PC-9 (cell line): ENCODE measurements at places on chromosomes 6 and 20. TPM values are rescaled to one million over a fixed set of nuclear protein-coding genes. Genes with fewer than 3 reads are reported as not detected.

Gene LY6G5C
- total RNA-seq = 2.6 and 3.7 TPM in 2 replicates

Gene PTGIS
- 26.9 and 30.3 TPM in 2 replicates for total RNA-seq

Gene NFKBIL1
- total RNA-seq = 26.1 and 38.3 TPM in 2 replicates

Gene MUC21
- total RNA-seq = 0.13 TPM in 1 of 2 replicates, not detected in the other

Gene TTLL9
- total RNA-seq = 1.5 and 1.8 TPM in 2 replicates

Gene PAK5
- total RNA-seq = not detected in 2 replicates

Gene RWDD2A
- total RNA-seq = 1.8 and 2.1 TPM in 2 replicates

Gene DDAH2
- total RNA-seq = 58.3 and 99.6 TPM in 2 replicates

Gene PSMB9
- total RNA-seq = 37.6 and 48.4 TPM in 2 replicates

Gene BMP5
- 0.20 TPM in 1 of 2 replicates, not detected in the other for total RNA-seq

DNA sequence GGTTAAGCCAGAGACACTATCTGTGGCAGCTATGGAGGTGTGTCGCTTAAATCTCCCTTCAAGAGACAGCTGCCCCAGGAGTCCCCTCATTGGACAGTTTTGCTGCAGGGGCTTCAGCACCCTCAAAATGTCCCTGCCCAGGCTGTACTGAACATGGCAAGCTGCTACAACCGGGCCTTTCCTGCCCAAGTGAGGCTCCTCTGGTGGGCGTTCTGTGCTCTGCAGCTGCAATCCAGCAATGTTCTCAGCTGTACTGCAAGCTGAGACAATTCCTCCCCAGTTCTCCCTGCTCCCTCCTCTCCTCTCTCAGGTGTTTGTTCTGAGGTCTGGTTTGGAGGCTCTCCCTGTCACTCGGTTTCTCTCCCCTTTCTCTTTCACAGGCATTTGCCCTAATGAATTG is 190.8 kb upstream of the LAMP5 start:
- H3K4me3 ChIP-seq = no peak overlapping the region
- H3K27ac ChIP-seq = no peak overlapping the region
- H3K36me3 ChIP-seq = no peaks in the 10 kb centered on the region
- no peaks in the 10 kb centered on the region for H3K4me1 ChIP-seq

GRCh38 chr6:17212546-17213371 is 68.4 kb upstream of the RBM24 start:
- H3K36me3 ChIP-seq = no peaks in the 10 kb centered on the region
- no peak overlapping the region for H3K27ac ChIP-seq
- no peak for DNase-seq
- H3K4me3 ChIP-seq = no peak overlapping the region
- H3K4me1 ChIP-seq = no peaks in the 10 kb centered on the region

GRCh38 chr6:148244217-148244935 is 98.3 kb upstream of the SASH1 start:
- no peaks in the 10 kb centered on the region for H3K27me3 ChIP-seq
- DNase-seq = no peak
- no peaks in the 10 kb centered on the region for H3K4me1 ChIP-seq
- H3K27ac ChIP-seq = no peak overlapping the region

GRCh38 chr6:154638369-154638768 is 94.8 kb upstream of the SCAF8 start:
- H3K27ac ChIP-seq = no peak overlapping the region
- DNase-seq = no peak
- no peaks in the 10 kb centered on the region for H3K27me3 ChIP-seq
- H3K4me1 ChIP-seq = no peaks in the 10 kb centered on the region
- H3K36me3 ChIP-seq = no peaks in the 10 kb centered on the region

- H3K27me3 ChIP-seq = no peaks in the 10 kb centered on the region
- peaks cover 42% of the 10 kb centered on the region for H3K4me1 ChIP-seq
- peak; percentile 29 for DNase-seq
- no peak overlapping the region for H3K4me3 ChIP-seq
- peak overlapping the region; percentile 60 for H3K27ac ChIP-seq
- H3K36me3 ChIP-seq = no peaks in the 10 kb centered on the region
Measured at GRCh38 chr20:25227317-25227831, 20.5 kb upstream of the PYGB start.

- H3K4me3 ChIP-seq = no peak overlapping the region
- no peaks in the 10 kb centered on the region for H3K27me3 ChIP-seq
Measured at GRCh38 chr20:43752561-43753301, 25.9 kb upstream of the GTSF1L start.

DNA sequence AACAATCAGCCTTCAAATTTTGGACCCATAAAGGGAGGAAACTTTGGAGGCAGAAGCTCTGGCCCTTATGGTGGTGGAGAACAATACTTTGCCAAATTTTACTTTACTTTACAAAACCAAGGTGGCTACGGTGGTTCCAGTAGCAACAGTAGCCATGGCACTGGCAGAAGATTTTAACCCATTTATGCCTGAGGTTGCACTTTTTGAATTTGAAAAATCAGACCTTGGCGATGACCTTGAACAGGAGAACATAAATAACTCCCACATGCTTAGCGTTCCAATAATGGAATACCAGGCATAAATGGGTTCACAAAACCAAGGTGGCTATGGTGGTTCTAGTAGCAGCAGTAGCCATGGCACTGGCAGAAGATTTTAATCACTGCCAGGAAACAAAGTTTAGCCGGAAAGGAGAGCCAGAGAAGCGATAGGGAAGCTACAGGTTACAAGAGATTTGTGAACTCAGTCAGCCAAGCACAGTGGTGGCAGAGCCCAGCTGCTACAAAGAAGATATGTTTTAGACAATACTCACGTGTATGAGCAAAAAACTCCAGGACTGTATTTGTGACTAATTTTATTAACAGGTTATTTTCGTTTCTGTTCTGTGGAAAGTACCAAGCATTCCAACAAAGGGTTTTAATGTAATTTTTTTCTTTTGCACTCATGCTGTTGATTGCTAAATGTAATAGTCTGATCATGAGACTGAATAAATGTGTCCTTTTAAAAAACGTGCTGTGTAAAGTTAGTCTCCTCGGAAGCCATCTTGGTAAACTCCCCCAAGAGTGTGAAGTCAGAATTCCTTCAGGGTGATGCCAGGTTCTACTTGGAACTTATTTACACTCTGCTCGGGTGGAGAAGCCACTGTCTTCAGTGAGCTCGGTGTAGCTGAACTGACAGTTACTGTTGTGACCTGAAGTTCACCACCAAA is 6.7 kb downstream of the SFT2D1 start:
- 0 out of 2 replicates have a peak, but pooled peaks cover under 1% of the 10 kb centered on the region for H3K4me1 ChIP-seq
- DNase-seq = no peak
- no peak overlapping the region for H3K27ac ChIP-seq
- H3K36me3 ChIP-seq = no peaks in the 10 kb centered on the region; the same call in 1 of the 2 replicates
- no peak overlapping the region for H3K4me3 ChIP-seq

DNA sequence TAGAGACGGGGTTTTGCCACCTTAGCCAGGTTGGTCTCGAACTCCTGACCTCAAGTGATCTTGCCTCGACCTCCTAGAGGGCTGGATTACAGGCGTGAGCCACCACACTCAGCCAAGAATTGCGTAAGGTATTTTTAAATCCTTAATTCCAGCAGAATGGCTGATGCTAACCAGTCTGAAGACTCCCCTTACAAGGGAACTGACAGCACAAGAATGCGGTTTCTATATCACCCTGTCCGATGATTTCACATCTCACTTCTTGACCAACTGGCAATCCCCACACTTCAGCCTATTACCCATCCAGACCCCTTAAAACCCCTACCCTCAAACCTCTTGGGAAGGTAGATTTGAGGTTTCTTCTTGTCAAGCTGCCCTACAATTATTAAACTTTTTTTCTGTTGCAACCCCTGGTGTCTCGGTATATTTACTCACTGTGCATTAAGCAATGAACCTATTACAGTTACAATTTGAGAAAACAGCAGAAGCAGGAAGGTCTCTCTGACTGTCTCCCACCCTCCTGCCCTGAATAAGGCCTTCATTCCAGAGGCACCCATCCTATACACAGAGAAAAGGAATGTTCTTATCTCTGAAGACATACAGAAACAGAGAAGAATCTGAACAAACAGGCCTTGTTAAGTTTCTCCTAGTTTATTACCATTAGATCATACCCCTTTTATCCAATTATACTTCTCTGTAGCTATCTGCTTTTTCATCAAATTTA is 164.9 kb downstream of the ARHGAP18 start:
- H3K4me3 ChIP-seq = no peak overlapping the region
- DNase-seq = no peak
- no peaks in the 10 kb centered on the region for H3K36me3 ChIP-seq
- H3K27ac ChIP-seq = no peak overlapping the region

DNA sequence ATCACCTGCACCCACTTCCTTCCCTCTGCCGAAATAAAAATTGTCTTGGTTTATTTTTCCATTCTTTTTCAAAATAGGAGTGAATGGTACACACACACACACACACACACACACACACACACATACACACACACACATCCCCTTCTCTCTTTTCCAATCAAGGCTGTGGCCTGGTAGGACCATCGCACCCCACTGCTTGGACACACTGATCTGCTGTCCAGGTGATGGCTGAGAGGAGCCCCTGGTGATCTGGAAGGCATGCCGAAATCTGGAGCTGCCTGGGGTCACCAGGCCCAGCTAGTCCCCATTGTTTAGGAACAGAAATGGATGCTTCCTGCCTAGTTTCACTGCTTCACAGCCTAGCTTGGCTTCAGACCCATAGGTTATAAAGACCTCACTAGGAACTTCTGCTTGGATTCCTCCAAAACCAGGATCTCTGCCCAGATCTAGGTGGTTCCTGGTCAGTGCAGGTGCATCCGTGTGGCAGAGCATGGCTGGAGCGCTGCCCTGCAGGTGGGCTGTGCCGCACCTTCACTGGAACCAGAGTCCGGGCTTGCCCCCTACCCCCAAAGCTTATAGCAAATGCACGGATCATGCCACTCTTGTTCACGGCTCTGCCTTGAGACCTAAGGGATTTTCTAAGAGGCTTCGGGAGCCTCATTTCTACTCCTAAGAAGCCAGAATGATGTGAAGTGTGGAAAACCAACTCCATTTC is 42.9 kb upstream of the DACT2 start:
- H3K27ac ChIP-seq = no peak overlapping the region
- peaks cover 76% of the 10 kb centered on the region for H3K27me3 ChIP-seq
- H3K4me1 ChIP-seq = no peaks in the 10 kb centered on the region
- no peak overlapping the region for H3K4me3 ChIP-seq
- H3K36me3 ChIP-seq = no peaks in the 10 kb centered on the region

- no peaks in the 10 kb centered on the region for H3K27me3 ChIP-seq
- peaks cover 9% of the 10 kb centered on the region for H3K4me1 ChIP-seq
- no peak overlapping the region for H3K4me3 ChIP-seq
- H3K36me3 ChIP-seq = no peaks in the 10 kb centered on the region
- no peak overlapping the region for H3K27ac ChIP-seq
Measured at GRCh38 chr6:30787954-30788353, 43.6 kb upstream of the IER3 start.

DNA sequence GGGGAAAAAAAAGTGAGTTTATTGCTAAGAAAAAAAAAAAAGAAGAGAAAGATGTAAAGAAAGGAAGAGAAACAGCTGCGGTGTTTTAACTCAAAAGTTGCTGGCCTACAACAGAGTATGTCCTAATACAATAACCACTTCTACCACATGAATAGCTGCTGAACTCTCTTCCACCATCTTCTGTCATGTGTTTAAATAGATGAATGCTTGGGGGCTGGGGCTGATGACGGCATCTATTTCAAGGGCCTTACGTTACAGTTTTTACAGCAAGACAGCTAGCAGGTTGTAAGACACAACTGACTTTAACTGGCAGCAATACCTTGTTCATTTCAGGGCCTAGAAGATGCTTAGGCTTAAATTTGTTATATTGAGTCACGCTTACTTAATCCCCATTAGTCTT is 50.4 kb downstream of the MAP3K7 start:
- no peaks in the 10 kb centered on the region for H3K4me1 ChIP-seq
- no peaks in the 10 kb centered on the region for H3K36me3 ChIP-seq
- no peak for DNase-seq
- H3K27me3 ChIP-seq = no peaks in the 10 kb centered on the region

DNA sequence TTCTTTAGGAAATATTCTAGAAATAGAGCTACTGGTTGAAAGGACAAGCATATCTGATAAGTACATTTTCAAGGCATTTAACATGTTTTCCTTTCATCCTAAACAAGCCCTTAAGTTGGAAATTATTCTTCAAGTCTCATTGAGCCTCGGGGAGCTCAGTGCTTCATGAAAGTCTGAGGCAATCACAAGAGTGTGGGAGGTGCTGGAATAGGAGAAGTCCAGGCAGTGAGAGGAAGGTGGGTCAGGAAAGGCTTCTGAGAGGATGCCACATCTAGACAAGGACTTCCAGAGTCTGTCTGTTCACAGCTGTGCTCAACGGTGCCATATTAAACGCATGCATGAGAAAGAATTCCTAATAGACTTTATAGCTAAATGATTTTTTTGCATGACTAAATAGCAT is 69.8 kb downstream of the CD83 start:
- no peaks in the 10 kb centered on the region for H3K36me3 ChIP-seq
- H3K4me3 ChIP-seq = no peak overlapping the region
- H3K27ac ChIP-seq = no peak overlapping the region
- DNase-seq = no peak

GRCh38 chr6:30547454-30547853 is 8.8 kb downstream of the GNL1 start:
- no peaks in the 10 kb centered on the region for H3K27me3 ChIP-seq
- DNase-seq = no peak
- H3K4me3 ChIP-seq = no peak overlapping the region
- H3K4me1 ChIP-seq = no peaks in the 10 kb centered on the region
- peaks cover 10% of the 10 kb centered on the region for H3K36me3 ChIP-seq

GRCh38 chr20:53126185-53126584 is 154.0 kb downstream of the TSHZ2 start:
- H3K4me3 ChIP-seq = no peak overlapping the region
- H3K27me3 ChIP-seq = peaks cover 31% of the 10 kb centered on the region
- no peak for DNase-seq
- H3K36me3 ChIP-seq = no peaks in the 10 kb centered on the region
- no peaks in the 10 kb centered on the region for H3K4me1 ChIP-seq

- no peaks in the 10 kb centered on the region for H3K36me3 ChIP-seq
- H3K27ac ChIP-seq = no peak overlapping the region
- H3K4me1 ChIP-seq = no peaks in the 10 kb centered on the region
- no peaks in the 10 kb centered on the region for H3K27me3 ChIP-seq
Measured at GRCh38 chr6:73182021-73182607, 43.2 kb downstream of the KHDC1L start.

GRCh38 chr6:1346101-1346500 is 34.2 kb downstream of the FOXQ1 start:
- no peaks in the 10 kb centered on the region for H3K36me3 ChIP-seq
- no peak for DNase-seq
- no peak overlapping the region for H3K27ac ChIP-seq
- no peaks in the 10 kb centered on the region for H3K4me1 ChIP-seq
- no peaks in the 10 kb centered on the region for H3K27me3 ChIP-seq

- H3K4me1 ChIP-seq = no peaks in the 10 kb centered on the region
- H3K36me3 ChIP-seq = no peaks in the 10 kb centered on the region
- DNase-seq = no peak
- no peak overlapping the region for H3K27ac ChIP-seq
Measured at GRCh38 chr6:124356811-124357210, 553.1 kb downstream of the NKAIN2 start.

GRCh38 chr6:28523241-28523622 is 2.4 kb upstream of the GPX5 start:
- no peak for DNase-seq
- peaks cover 25% of the 10 kb centered on the region; the same call in 1 of the 2 replicates for H3K27me3 ChIP-seq
- no peaks in the 10 kb centered on the region for H3K36me3 ChIP-seq
- no peak overlapping the region for H3K27ac ChIP-seq
- H3K4me1 ChIP-seq = no peaks in the 10 kb centered on the region
